ENCODE measurements at places on chromosomes 2 and 18.

DNA sequence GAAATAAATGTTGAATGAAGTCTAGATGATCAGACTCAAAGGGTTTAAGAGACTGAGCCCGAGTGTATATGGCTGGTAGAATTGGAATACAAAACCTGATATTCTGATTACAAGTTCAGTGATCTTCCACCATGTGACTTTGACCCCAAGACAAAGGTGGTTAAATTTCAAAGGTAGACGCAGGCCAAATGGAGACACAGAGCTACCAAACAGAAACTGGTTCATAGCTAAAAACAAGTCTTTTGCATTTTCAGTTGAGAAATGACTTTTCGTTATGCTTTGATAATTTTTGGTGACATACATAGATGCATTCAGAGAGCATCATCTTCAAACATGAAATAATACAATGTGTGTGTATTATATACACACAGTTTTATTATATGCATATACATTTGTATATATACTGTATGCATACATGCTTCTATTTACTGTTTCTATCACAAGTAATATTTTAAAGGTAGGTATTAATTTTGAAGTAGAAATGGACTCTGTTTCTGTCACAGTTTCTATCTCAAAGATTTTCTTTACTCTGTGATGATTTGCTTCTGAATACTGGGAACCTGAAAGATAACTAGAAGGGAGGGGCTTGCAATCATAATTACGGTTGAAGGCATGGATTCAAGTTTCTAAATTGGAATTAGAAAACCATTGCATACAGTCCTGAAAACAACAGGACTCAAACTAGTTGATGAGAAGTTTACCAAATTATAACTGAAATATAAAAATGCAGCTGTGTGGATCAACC, 142.3 kb downstream of the ABCA12 start:
- no peak for DNase-seq

DNA sequence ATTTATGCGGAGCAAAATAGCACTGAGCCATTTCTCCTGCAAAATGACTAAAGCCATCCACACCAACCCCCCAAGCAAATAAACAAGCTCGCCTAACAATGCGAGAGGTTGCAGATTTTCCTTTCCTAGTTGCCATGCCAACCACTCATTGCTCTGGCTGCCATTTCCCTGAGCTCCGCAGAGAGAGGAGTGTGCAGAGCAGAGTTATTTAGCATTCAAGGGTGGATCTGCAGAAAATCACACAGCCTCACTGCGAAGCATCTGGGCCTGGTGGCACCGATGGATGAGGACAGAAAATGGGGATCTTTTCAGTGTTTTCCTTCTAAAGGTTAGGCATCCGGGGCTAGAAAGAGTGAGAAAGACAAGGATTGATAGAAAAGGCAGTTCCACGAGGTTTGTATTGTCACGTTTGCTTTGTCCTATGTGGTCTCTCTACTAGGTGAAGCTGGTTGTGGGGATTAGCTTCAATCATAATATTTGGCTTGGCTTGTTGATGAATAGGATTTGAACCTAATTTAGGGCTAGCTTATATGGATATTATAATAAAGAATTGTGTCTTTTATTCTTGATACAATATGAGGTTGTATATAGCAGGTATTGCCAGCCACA, 110.2 kb upstream of the UNC80 start:
- peak; percentile 35 for DNase-seq

- DNase-seq: no peak
These were observed 256.9 kb downstream of the SUCLG1 start for GRCh38 chr2:84202166-84202565.

- no peak for DNase-seq
These were observed 33.3 kb downstream of the ANXA4 start for GRCh38 chr2:69774984-69775982.

- DNase-seq: no peak
These were observed 103.1 kb downstream of the GPD2 start for GRCh38 chr2:156539086-156539860.

DNA sequence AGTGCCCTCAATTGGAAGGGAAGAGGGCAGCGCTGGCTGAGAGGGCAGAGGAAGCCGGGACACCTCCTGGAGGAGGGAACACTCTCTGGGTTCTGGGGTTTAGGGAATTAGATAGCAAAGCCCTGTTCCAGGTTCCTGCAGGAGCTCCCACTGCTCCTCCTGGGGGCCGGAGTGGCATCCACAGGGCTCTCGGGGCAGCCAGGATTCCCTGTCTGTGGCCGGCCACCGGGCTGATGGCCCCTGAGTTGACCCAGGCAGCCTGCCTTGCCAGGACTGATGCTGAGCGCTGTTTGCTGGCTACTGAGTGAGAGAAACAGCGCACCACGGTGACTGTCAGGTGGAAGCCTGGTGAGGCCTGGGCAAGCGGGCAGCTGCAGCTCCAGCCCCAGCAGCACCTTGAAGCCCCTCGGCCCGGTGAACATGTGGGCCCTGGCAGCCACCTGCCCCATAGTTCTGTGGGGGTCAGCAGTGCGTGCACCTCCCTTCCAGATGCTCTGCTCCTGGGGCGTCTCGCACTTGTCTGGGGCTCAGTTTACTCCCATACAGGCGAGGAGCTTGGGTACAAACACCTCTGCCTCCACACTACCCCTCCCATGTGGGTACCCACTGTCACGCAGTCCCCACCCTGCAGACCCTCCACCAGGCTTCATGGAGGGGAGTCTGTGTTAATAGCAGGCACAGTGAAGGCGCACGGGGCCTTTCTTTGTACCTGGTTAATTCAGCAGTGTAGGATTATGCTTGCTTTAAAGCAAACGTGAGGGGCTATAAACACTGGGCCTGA, 7.7 kb upstream of the ALLC start:
- no peak for DNase-seq

DNA sequence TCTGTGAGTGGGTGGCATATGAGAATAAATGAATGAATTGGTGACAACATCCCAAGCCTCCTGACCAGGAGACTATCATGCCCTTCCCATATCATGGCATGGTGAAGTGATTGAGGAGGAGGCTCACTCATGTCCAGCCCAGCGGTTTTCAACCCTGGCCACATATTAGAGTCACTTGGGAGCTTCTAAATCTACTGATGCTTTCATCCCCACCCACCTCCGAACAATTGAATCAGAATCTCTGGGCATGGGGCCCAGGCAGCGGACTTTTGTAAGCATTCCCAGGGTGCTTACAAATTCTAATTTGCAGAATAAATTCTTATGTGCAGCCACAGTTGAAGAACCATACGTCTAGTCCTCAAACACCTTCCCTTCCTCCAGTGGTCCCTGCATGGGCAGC, 81.7 kb upstream of the SEC11C start:
- DNase-seq: no peak

- DNase-seq: no peak
These were observed 18.5 kb upstream of the SERPINB12 start for GRCh38 chr18:63523660-63524059.

GRCh38 chr2:232261776-232262175, 116.8 kb upstream of the ALPP start:
- DNase-seq: no peak

- DNase-seq: no peak
These were observed 12.5 kb upstream of the GPR155 start for GRCh38 chr2:174499371-174499770.

DNA sequence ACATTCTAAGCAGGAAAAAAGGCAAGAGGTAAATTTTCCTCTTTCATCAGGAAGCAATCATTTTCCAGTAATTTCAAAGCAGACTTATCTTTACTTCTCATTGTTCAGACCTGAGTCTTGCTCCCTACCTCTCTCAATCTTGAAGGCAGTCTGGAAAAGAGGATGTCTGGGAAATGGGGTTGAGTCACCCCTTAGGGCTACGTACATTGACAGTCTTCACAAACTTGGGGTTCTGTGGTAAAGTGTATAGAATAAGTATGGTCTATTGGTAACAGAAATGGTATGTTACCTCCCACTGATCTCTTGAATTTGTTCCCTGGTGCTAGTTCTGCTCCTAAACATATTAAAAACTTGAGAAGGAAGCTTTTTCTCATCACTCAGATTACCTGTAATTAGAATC, 361.3 kb downstream of the SS18 start:
- DNase-seq: no peak

DNA sequence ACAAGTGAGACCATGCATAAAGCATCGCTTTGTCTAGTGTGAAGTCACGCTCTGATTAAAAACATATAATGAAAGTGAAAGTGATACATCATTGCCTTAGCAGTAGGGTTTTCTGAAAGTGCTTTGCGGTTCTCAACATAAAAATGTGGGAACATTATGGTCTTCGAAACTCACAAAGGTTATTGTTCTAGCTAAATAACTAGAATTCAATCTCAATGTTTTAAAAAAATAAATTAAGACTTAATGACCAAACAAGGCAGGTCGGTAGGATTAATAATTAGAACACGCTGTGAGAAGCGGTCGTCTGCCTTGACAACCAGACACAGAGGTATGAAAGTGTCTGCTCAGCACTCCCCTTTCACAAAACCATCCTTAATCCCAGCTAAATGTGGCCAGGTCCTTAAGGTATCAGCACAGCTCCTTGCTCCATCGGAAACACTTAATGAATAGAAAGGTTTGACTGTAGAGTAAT, 42.2 kb downstream of the KLHL14 start:
- no peak for DNase-seq

DNA sequence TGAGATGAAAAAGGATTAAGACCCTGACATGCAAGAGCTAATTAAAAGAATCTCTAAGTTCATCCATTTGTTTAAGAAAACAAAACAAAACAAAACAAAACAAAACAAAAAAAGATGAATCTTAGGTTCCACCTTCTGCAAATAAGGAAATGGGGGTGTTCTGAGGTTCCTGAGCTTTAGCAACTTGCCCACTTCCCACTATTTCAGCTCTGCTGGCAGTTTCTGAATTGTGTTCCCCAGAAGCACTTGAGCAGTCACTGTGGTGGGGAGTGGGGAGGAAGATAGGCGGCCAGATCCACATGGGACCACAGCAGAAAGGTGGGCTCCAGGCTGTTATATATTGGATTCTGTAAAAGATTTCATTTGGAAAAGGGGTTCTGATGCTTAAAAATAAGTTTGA, 20.3 kb downstream of the INO80C start:
- no peak for DNase-seq

GRCh38 chr18:5424903-5425664, 118.7 kb downstream of the EPB41L3 start:
- no peak for DNase-seq

DNA sequence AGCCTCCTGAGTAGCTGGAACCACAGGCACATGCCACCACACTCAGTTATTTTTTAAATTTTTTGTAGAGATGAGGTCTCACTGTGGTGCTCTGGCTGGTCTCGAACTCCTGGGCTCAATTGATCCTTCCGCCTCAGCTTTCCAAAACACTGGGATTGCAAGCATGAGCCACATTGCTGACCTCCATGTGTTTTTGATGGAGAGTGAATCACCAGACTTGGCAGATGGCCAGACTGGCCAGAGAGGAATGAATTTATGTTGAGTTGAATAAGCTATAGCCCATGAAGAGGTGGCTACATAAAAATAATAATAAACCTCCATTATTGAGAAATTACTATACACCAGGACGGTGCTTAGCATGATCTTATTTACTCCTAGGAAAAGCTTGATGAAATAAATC, 91.5 kb downstream of the MREG start:
- DNase-seq: no peak

- no peak for DNase-seq
These were observed 4.8 kb downstream of the LMAN2L start for GRCh38 chr2:96734880-96735583.

- DNase-seq: no peak
These were observed 19.5 kb upstream of the ZNF516 start for GRCh38 chr18:76514573-76514972.

DNA sequence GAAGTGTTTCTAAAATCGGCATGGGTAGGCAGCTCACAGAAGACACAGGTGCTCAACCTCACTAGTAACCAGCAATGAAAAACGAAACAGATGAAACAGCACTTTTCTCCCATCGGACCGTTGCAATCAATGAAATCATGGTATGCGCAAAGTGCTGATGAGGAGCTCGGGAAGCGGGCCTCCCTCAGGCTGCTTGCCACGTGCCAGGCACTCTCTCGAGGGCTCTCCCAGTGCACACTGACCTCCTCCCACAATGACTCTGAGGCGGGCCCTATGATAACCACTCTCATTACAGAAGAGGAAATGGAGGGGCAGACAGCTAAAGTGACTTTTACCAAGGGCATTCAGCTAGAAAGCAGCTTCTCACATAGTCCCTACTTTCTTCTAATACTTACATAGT, 3.8 kb upstream of the ANKRD23 start:
- no peak for DNase-seq

DNA sequence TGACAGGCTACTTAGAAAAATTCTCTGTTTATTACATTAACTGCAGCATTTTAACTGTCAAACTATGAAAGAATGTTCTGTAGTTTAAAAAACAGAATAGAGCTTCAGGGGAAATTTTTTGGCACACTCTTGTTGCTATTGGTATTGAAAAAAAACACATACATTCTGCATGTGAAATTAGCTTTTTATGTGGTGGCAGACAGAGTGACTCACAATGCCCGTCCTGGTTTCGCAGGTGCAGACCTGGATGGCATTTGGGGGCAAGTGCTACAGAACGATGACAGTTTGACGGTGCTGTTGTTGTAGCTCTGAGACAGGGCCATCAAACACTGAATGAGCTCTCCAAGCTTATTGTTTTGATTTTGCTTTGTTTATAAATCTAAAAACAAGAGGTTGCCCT, 105.0 kb upstream of the MAP3K20 start:
- DNase-seq: no peak

DNA sequence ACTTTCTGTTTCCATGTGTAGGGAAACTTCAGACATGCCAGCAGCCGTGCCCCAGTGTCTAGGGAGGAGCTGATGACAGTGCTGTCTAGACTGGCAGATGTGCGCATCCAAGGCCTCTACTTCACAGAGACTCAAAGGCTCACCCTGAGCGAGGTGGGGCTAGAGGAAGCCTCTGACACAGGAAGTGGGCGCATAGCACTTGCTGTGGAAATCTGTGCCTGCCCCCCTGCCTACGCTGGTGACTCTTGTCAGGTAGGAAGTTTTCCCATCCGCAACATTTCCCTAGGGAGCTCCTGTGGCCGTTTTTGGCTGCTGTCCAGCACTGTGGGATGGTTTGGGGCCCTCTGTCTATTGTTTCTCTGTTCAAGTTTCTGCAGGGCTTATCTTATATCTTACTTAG, 143.1 kb upstream of the TTC39C start:
- no peak for DNase-seq

DNA sequence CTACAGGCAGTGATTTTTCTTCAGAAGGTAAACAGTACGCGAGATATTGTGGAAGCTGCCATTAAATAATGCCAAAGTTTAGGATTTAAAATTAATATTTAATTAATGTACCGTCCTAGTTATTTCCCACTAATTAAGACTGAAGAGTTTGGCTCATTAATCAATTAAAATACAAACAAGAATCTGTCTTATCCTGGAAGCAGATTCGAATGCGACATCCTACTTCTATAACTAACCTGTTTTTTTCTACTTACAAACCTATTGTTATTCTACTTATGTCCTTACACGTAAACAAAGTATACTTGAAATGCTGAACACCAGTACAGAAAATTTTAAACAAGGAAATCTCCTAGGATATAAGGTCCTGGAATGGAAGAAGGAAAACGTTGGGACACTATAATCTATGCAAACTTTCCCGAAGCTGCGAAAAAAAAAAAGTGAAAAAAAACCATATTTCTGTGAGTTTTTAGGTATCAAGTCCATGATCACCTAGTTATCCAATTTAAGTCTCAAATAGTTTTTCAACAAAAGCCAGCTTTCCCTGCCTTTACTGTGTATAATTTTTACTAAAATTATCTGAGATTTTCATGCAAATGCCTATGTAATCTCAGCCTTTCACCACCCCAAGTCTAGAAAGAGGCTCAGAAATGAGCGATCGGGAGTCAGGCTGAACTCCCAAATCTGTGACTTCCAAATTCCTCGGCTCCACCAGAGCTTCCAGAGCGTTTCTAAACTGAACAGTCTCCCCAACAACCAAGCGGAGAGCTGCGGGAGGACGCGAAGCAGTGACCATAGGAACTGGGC, 1.2 kb upstream of the C2orf15 start:
- DNase-seq: no peak

- no peak for DNase-seq
These were observed 71.6 kb upstream of the ATG16L1 start for GRCh38 chr2:233179848-233180366.

Data from NCI-H1436 treated with DMSO at 0.1 percent for 48 hours (cell line).